CD4-positive, CD25-positive, alpha-beta regulatory T cell (primary cell): ENCODE measurements at places on chromosomes 2 and 18.

DNA sequence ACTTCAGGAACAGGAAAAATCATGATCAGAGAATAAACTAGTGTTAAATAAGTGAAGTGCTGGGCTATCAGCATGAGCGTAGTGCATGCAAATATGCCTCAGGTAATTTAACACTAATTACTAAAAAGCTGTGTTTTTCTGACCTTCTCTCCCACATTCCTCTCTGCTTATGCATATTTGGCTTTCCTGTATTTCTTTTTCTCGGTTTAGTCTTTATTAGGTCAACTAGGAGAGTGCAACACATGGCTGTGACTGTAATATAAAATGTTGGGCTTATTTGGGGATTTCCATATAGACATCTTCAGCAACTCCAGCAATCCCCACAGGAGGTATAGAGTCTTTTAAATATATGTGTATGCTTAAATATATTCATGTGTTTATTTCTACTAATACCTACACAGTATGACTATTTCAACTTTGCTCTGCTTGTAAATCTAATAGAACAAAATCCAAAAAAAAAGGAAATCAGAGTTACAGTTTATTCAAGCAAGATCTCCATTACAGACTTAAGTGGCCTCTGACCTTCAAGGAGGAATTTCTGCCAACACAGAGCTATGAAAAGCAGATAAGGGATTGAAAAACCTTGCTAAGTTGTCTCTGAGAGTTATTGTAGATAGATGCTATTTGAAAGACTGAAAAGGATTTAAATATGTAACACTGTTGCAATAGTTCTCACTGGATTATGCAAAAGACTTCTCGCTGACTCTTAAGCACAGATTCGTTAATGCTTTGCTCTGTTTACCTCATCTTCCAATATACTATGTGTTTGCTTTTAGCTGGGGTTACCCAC is 359.5 kb upstream of the RGPD4 start:
- no peak for DNase-seq

DNA sequence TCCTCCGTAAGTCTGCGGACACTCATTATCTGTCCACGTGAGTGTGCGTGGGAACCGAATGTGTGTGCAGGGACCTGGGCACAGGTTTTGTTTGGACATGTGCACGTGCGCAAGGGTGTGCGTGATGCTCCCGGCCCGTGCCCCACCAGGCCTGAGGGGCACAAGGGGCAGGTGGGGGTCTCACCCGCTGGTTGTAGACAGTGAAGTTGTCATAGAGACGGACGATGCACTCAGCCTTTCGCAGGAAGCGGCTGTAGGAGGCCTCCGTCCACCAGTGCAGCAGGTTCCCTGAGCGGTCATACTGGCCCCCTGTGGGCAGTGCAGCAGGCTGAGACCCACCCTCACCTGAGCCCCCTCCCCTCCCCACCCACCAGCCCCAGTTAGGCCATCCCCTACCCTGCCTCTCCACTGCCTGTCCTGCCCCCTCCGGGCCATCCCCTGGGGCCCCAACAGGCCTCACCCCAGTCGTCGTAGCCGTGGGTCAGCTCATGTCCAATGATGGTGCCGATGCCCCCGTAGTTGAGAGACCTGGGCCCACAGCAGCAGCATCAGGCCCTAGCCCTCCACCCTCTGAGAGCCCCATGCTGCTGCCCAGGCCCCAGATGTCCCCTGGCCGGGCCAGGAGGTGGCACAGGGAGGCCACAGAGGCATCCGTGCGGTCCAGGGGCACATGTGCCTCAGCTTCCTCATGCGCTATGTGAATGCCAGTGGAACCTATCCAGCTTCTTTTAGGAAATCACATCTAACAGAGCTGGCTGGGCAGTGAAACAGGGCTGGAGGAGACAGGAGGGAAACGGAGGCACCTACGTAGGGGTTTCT is 6.1 kb downstream of the ECEL1 start:
- DNase-seq: no peak

DNA sequence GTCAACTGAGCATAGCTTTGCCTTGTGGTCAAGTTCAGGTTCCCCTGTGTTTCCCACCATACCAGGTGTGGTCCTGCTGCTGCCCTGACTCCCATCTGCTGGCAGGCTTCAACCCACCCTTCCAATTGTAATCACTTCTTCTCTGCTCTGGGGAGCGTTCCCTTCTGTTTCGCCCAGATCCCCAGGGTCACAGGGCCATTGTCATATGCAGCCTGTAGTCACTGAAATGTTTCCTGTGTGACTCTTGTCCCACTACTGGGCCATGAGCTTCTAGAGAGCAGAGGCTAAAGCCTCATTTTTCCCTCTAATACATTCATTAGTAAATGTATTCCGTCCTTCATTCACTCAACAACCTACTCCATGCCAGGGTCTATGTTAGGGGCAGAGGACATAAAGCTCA is 75.0 kb upstream of the LAPTM4A start:
- no peak for DNase-seq

- no peak for DNase-seq
Measured at GRCh38 chr18:60846396-60846795, 473.8 kb upstream of the MC4R start.

GRCh38 chr2:55923091-55923981 is at the start of gene EFEMP1:
EFEMP1 (minus strand) TSS chr2:55923782; CDS start chr2:55922440, 1,342 bp downstream.
- DNase-seq: no peak

GRCh38 chr2:217905395-217905794 is 97.4 kb downstream of the TNS1 start:
- DNase-seq: no peak

- DNase-seq: no peak
Measured at GRCh38 chr2:6946722-6947121, 29.5 kb downstream of the RNF144A start.

- no peak for DNase-seq
Measured at GRCh38 chr2:12727065-12727464, 10.3 kb downstream of the TRIB2 start.

- DNase-seq: no peak
Measured at GRCh38 chr18:6058941-6059340, 163.6 kb upstream of the TMEM200C start.

GRCh38 chr2:194104687-194105086 is 1552.3 kb upstream of the SLC39A10 start:
- no peak for DNase-seq

DNA sequence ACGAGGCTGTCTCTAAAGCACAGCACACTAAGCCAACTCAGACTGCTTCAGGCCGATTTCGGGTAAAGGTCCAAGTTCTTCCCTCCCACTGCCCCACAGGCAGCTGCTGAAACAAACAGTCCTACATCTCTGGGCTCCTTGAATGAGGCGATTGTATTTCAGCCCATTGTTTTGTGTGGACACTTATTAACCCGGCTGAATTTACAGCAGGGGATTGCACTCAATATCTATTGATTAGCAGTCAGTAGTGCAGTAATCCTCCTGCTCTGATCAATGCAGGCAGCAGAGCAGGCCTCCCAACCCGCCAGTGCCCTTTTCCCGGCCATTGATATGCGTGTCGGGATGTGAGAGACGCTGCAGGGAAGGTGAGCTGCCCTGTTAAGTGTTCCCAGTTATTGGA is 330.1 kb downstream of the CMPK2 start:
- DNase-seq: no peak

DNA sequence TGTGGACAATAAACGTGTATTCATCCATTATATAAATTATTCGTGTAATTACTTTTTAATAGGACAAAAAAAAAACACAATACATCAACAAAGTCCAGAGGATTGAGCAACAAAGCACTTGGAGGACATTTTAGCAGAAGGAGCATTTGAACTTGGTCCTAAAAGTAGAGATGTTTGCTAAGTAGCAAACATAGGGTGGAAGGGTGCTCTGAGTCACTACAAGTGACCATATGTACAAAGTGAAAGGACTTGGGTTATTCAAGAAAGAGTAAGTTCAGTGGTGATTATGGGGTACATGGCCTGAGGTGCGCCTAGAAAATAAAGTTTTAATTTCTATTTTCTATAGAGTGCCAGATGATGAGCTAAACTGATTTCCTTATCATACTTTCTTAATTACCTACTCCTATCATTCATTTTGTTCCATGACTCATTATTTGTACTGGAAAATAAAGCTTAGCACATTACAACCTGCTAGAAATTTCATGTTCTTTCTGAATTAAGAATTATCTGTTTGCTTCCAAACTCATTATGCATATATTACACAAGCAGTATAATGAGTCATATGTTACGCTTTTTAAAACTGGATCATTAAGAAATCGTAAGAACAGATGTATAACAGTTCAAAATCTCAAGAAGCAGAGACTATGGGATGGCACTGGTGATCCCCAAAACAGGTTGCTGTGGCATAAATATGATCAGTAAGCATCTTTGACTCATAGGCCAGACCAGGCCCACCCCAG is 13.1 kb upstream of the PPP1R1C start:
- DNase-seq: no peak

- no peak for DNase-seq
Measured at GRCh38 chr18:63956755-63957154, 7.7 kb downstream of the HMSD start.

DNA sequence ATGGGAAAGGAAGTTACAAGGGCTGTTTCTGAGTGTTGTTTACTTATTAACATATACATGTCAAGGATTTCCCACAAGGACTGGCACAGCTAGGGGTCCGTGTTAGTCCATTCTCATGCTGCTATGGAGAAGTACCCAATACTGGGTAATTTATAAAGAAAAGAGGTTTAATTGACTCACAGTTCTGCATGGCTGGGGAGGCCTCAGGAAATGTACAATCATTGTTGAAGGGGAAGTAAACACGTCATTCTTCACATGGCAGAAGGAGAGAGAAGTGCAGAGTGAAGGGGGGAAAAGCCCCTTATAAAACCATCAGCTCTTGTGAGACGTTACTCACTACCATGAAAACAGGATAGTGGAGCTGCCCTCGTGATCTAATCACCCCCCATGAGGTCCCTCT is 128.9 kb upstream of the CELF4 start:
- DNase-seq: no peak

GRCh38 chr2:65482971-65483370 is 50.6 kb upstream of the SPRED2 start:
- DNase-seq: no peak

- no peak for DNase-seq
Measured at GRCh38 chr2:240645801-240646175, 20.5 kb downstream of the GPR35 start.

DNA sequence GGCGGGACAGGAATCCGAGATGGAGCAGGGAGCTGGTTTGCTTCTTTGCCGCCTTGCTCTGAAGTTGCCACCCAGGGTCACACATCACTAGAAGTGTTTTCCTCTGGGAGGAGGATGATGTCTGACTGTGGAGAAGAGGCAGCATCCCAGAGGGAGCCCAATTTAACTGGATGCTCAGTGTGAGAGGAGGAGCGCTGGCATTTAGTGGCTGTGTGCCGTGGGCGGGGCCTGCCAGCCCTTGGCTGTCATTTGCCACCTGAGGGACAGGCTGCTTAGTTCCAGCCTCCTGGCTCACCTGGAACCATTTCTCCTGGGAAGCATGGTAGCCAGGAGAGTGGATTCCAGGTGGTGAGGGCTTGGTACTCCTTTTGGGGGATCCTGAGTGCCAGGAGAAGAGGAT is 9.6 kb downstream of the B3GNT2 start:
- no peak for DNase-seq

DNA sequence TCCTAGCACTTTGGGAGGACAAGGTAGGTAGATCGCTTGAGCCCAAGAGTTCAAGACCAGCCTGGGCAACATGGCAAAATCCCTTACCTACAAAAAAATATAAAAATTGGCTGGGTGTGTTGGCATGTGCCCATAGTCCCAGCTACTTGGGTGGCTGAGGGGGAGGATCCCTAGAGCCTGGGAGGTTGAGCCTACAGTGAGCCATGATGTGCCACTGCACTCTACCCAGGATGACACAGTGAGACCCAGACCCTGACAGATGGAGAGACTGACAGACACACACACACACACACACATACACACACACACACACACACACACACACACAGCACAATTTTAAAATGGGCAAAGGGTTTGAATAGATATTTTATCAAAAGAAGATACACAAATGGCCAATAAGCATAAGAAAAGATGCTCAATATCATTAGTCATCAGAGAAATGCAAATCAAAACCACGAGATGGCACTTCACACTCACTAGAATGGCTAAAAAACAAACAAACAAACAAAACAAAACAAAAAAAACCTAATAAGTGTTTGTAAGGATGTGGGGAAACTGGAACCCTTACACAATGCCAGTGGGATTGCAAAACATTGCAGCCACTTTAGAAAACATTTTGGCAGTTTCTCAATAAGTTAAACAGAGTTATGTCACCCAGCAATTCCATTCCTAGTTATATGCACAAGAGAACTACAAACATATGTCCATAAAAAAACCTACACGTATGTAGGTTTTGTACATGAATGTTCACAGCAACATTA is 42.3 kb downstream of the BAZ2B start:
- DNase-seq: no peak

- DNase-seq: no peak
Measured at GRCh38 chr18:10841203-10841602, 308.2 kb downstream of the PIEZO2 start.

- DNase-seq: no peak
Measured at GRCh38 chr18:50610349-50610748, 50.5 kb downstream of the MAPK4 start.

DNA sequence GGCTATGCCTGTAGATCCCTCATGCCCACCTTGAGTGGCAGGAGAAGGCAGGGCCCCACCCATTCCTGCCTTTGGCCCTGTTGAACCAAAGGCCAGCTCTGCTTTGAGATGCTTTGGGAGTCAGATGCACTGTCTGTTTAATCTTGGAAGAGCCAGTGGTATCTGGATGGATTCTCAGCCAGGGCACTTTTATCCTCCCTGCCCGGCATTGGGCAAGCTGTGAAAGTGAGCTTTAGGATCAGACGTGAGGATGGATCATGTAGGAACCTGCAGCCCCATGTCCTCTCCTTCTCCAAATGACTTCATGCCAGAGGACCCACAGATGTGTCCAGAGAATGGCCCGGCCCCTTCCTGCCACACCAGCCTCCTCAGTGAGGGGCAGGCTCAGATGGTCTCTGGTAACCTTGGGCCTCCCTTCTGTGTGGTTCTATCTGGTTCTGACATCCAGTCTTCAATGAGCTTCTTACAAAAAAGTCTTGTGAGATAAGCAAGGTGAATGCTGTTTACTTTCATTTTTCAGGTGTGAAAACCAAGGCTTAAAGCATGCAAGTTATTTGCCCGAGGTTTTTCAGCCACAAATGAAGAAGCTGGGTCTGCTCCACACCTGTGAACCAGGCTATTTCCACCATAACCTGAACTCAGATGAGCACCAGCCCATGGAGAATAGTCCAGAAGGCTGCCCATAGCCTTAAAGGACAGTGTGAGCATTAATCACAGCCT is 123.8 kb downstream of the KCTD1 start:
- DNase-seq: no peak

DNA sequence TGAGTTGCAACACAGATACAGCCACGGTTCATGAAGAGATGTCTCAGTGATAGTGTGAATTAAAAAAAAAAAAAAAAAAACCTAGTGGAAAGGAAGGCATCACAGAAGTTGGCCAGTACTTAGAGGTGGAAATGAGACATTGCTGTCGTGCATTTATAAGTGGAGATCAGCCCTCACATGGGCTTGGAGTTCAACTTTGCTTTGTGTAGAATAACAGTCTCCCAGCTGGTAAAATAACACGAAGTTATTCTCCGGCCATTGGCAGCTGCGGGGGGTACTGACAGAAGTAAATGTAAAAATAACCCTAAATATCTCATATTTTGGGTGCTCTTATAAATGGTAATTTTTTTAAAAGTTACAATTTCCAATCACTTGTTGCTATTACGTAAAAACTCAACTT is 98.8 kb upstream of the TMEM18 start:
- no peak for DNase-seq

- DNase-seq: no peak
Measured at GRCh38 chr2:18290386-18290785, 270.1 kb downstream of the RDH14 start.
